ENCODE measurements at places on chromosomes 2 and 18.
A peak's percentile ranks its signal among the peaks of the same experiment; 100 is the strongest.

DNA sequence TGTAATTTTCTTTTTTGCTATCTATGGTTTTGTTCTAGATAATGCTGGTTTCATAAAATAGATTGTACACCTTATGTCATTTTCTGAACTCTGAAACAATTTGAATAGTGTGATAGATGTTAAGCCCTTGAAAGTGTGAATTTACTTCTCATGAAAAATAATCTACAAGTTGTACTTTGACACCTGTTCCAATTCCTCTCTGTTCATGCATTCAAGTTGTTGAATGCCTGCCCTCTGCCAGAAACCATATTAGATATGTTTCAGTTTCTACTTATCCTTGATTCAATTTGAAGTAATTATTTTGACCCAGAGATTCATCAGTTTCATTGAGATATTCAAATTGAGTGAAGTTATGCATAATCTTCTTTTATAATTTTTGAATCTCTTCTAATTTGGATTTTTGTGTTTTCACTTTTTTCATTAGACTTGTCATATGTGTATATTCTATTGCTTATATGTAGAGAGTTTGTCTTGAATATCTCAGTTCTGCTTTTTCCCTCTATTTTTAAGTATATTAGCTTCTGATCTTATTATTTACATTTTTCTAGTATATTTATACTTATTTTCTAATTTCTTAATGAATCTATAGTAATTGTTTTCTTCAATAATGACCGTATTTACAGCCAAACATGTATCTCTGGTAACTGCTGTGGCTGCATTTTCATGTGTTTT lies 143.3 kb upstream of the TACR1 start:
- DNase-seq: no peak

- DNase-seq: peak; percentile 80
These were observed 96.3 kb downstream of the FAM210A start for GRCh38 chr18:13629841-13630715.

DNA sequence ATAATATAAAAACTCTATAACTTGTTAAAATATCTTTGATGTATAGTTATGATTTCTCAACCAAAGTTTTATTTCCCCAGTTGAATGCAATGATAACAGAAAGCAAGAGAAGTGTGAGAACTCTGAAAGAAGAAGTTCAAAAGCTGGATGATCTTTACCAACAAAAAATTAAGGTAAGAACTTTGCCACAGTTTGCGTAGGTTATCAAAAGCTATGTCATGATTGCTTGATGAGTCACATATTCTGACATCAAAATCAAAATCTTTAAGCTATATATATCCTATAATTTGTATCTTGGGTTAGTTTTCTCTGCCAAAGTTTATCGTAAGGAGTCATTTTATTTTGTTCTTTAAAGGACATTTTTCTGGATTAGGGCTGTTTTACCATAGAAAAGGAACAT lies 35.0 kb downstream of the NDC80 start:
- DNase-seq: no peak

DNA sequence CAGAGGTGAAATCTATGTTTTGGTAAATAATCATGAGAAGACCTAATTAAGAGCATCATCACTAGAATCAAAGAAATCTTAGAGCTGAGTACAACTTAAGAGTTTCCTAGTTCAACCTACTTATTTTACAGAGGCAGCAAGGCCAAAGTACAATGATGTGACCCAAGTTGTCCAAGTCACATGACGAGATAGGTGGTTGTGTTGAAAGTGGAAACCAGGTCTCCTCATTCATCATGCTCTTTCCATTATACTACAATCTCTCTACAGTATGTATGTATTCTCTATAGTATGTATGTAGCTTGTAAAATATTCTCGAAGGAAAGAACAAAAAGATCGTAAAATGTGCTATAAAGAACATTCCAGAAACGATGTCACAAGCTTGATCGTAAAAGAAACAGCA lies 895.0 kb upstream of the FSHR start:
- DNase-seq: no peak

DNA sequence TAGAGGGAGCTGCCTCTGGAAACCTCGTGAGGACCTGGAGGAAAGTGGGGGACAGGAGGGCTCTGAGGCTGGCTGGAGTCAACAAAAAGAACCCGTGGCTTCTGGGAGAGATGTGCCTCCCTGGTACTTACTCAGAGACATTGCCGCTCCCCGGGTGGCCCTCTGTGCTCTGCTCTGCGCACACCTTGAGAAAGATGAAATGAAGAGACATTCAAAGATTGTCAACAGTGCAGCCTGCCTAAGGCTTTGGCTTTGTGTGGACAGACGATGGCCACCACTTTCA lies 14.5 kb downstream of the CYS1 start:
- DNase-seq: no peak

GRCh38 chr2:176280867-176281658 lies 11.8 kb downstream of the MTX2 start:
- no peak for DNase-seq

GRCh38 chr18:77478646-77479442 lies 229.2 kb downstream of the GALR1 start:
- peak; percentile 85 for DNase-seq

GRCh38 chr2:82234283-82234874 lies 1929.8 kb upstream of the LRRTM1 start:
- no peak for DNase-seq

DNA sequence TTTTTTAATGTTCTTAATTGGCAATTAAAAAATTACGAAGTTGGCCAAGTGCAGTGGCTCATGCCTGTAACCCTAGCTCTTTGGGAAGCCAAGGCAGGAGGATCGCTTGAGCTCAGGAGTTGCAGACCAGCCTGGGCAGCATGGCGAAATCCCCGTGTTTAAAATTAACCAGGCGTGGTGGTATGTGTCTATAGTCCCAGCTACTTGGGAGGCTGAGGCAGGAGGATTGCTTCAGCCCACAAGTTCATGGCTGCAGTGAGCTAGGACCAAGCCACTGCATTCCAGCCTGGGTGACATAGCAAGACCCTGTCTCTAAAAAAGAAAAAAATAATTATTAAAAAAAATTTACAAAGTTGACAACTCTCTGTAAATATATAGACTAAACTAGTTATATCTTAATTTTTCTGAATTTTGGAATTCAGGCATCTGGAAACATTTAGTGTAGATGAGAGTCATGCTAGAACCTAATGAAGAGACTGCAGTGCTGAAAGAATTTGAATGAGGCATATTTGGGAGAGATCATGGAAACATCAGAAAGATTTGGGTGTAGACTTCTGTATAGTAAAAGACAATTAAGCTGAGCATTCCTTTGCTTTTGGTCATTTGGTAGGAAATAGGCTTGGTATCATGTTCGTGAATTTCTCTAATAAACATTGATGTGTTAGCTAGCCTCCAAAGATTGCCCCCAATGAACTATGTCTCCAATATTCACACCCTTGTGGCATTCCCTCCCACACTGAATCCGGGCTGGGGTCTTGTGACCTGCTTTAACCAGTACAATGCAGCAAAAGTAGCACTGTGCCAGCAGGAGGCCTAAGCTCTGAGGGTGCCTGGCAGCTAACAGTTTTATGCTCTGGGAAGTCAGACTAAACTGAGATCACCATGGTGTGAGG lies 4.2 kb upstream of the ROCK1 start:
- no peak for DNase-seq

DNA sequence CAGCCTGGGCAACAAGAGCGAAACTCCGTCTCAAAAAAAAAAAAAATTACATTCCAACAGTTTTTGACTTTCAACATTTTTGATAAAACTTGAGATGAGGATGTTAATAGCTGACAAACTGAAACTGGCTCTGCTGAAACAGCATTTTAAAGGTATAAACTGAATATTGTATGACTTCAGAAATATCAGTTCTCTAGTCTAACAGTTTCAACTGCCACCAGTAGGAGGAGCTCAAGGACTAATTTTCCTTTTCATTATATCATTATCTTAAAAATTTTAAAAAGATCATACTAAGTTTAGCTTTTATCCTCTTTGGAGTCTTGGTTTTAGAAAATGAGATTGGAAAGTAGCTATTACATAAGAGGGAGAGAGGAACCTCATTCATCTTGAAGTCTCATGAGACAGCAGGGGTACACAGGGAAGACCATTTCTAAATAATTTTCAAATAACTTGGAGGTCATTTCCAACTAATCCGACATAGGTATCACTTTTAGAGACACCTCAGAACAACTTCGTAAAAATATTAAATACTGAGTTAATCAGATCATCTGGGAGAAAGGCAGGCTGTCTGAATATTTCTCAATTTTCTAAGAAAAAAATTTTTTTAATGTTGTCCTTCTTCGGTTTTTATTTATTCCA lies 37.6 kb upstream of the MCM6 start:
- DNase-seq: no peak

DNA sequence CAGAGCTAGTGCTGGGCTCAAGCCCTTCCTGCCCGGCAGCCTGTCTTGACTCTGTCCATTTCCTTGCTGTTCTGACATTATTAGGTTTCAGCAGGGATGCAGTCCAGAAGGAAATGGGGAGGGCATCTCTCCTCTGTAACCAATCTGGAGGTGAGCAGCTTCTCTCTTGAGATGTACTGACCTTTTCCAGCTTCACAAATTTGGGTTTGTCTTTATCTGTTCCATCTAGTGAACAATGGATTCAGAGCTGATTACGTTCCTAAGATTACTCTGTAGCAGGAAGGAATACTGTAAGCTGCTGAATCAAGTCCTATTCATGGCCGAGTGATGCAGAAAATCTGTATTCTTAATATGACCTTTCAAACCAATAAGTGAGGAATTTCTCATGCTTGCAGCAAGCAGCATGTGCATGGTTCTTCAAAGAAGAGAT lies 11.0 kb downstream of the PLA2R1 start:
- DNase-seq: no peak

DNA sequence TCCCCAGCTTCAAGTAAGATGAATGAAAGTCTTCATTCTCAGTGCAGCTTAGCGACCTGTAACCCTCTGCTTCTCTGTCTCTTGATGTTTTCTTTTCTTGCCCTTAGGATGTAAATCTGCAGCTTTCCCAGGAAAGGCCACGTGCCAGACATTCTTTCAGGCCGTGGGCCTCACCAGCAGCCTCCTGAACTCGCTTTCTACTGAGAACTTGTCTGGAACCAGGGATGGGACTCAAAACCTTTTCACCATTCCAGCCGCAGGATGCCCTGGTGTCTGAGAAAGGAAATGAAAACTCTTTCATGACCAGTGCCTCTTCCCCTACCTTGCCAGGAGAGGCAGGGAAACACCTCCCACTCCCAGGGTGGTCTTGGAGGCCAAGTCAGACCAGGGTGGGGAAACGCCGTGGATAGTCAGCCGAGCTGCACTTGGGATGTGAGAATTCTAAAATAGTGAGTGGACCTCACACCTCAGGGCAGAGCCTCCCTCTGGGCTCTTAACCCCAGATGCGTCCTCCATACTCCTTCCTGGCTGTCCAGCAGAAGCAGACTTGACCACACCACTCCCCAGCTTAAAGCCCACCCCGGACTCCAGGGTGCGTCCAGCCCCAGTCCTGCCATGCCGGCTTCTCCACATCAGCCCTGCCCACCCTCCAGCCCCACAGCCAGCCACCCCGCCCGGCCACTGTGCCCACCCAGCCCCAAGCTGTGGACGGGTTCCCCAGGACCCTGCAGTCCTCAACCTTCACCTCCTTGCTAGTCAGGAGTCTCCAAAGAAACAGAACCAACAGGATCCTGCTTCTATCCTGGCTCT lies 115.5 kb downstream of the TWIST2 start:
- DNase-seq: no peak

- DNase-seq: no peak
These were observed 33.7 kb downstream of the SETBP1 start for GRCh38 chr18:44714376-44714775.

DNA sequence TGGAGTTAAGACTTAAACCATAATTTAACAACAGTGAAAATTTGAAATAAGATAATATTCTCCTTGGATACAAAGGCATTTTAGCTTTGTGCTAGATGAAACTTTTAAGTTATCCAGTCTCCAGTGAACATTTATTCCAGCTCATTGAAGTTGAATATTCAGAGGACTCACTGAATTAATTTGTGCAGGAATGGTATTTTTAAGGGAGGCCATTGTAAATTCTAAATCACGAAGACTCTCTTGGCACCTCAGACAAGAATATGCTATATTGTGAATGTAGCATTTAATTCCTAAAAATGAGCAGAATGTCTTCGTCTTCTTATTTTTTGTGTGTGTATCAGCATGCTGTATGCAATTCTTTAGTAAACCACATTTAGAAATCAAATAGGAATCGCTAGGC lies 731.7 kb upstream of the RAB6C start:
- no peak for DNase-seq

DNA sequence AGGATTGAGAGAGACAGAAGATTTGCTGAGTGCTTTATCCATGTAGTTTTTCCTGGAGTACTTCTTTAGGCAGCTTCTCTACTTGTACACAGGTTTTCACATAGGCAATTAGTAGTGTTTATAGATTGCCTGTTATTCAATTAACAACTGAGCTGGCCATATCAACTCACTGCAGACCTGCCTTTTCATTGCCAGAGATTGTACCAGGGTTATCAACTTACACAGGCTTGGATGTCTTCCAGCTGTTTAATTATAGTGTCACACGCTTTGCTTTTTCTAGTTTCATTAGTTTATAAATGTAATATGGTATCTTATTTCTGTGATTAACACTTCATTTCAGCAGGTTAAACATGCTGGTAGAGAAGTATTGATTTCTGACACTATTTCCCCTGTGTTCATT lies 125.9 kb downstream of the GPD2 start:
- DNase-seq: no peak

GRCh38 chr2:207502577-207503198 lies 27.1 kb upstream of the CREB1 start:
- no peak for DNase-seq

DNA sequence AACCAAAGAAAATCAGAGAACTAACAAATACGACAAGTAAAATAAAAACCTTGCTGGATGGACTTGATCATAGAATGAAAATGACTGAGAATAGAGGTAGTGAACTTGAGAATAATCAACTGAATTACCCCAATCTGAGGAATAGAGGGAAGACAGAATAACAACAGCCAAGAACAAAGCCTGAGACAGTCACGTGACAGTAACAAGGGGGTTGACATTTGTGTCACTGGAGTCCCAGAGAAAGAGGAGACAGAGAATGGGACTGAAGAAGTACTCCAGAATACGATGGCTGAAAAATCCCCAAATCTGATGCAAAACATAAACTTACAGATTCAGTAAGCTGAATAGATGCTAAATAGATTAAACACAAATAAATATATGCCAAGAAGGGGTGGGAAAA lies 248.5 kb upstream of the HDAC4 start:
- no peak for DNase-seq

GRCh38 chr2:159076241-159076640 lies 107.8 kb downstream of the TANC1 start:
- no peak for DNase-seq

- peak; percentile 79 for DNase-seq
These were observed 18.5 kb upstream of the SEMA4C start for GRCh38 chr2:96888072-96889011.

DNA sequence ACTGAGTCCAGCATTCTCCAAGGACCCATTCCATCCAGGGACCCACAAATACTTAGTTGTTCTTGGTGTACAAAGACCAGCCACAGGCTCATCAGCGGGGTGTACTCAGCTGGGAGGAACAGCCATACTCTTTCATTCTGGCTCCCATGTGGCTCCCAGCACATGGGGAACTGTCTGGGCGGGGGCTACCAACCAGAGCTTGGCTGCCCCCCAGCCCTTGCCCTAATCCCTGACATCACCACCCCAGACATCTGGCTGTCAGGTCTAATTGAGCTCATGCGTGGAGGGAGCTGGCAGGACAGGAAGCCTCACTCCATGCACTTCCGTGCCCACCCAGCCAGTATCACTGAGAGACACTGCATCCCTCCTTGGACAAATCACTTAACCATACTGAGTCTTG lies 283.6 kb downstream of the DYSF start:
- DNase-seq: no peak
